ENCODE measurements at places on chromosomes 12 and 14.

DNA sequence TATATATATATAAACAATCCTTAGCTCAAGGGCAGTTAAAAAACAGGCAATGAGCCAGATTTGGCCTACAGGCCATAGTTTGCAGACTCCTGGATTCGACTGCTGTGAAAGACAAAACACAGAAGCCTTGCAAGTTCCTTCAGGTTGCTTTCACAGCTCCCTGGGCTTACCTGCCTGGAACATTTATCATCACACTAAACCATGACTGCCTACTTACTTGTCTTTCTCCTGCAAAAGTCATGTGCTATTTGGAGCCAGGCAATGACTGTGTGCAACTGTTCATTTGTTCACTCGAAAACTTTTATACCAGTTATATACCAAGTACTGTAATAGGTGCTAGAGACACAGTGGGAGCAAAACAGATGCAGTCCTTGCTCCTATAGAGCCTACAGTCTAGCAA lies 2.2 kb upstream of the RPS6KA5 start:
- no peak for DNase-seq

DNA sequence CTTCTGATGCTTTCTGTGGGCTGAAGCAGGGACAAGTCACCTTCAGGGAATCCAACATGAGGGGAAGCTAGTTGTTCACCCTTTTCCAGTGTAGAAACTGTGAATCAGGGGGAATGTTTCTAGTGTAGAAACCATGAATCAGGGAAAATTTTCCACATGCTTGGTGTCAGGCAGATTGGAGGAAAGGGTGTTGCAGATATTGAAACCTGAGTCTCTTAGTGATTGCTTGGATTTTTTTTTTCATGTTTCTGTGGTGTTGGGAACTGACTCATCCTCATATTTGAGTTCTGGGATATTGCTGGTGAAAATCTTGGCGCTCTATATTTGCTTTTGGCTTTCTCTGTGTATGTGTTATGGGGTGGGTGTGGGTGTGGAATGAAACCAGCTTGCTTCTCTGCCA lies 144.5 kb upstream of the FBXO33 start:
- DNase-seq: no peak

DNA sequence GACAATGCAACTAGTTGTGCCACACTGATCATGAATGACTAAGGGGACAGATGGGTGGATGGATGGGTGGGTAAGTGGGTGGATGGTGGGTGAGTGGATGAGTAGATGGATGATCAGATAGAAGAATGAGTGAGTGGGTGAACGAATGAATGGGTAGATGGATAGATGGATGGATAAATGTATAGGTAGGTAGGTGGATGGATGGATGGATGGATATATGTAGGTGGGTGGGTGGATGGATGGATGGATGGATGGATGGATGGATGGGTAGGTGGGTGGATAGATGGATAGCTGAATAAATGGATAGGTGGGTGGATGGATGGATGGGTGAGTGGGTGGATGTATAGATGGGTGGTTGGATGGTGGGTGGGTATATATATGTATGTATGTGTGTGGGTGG lies 348.8 kb upstream of the FKBP4 start:
- DNase-seq: no peak

DNA sequence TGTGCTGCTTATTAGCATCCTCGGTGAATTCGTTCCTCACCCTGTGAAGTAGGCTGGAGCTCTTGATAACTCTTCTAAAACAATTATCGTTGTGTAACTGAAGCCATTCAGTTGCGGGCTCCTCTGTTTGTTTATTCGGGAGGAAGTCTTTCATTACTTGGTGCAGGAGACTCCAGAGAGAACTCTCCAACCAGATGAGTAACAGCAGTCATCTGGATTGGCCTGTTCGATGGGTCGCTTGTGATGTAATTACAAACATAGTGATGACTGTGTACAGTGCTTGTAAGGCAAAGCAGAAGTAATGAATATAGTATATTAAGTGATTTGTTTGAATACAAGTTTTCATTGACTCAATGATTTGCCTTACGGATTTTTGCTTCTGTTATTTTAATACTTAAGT lies 10.9 kb downstream of the ATP6V0A2 start:
- DNase-seq: no peak

DNA sequence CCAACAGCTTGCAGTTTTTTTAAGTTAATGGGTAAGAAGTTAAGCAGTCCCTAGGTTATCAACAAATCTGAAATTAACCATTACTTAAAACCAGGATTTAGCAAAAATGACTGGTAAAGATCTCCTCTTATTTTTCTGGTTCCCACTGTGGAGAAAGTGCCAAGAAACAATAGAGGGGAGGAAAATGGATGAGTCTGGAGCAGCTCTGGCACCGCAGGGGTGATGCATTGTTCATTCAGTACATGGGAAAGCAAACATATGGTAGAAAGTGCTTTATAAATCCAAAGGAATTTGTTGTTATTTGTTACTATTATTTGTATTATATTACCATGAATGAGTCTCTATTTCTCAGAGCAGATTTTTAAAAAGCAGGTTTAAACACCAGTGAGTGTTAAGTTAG lies 92.2 kb downstream of the DYRK2 start:
- DNase-seq: no peak

GRCh38 chr14:101734246-101734847 lies 27.2 kb upstream of the PPP2R5C start:
- no peak for DNase-seq

GRCh38 chr12:79127271-79127751 lies 262.7 kb downstream of the SYT1 start:
- no peak for DNase-seq

- no peak for DNase-seq
Measured at GRCh38 chr12:51448618-51449256, 24.1 kb downstream of the SLC4A8 start.

- DNase-seq: no peak
Measured at GRCh38 chr12:45623940-45624339, 105.6 kb upstream of the ARID2 start.

GRCh38 chr14:100740196-100740825 lies 13.6 kb downstream of the DLK1 start:
- DNase-seq: no peak

DNA sequence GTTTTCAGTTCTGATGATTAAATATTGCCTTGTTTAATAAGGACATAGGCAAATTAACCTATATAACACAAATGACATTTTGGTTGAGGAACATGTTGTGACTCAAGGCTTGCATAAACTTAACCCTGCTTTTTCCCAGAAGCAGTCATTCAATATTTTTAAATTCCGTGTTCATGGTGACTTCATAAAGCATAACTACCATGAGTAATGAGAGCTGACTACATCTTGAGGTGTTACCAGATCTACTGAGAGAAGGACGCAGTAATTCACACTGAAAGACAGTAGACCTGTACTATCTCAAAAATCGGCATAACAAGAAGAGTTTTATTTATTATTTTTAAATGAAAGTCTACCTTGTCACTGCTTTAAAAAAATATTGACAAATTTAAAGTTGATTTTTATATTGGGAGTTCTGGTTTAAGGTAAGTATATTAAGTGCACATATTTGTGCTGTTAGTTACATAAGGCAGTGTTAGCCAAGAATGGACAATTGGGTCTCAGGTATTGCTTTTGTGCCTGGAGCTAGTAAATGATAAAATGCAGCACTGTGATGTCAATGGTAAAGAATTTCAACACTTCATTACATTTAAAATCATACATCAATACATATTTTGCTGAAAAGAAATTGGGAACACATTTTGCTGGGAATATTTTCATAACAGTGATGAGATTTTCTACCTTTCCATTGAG lies 1198.5 kb downstream of the FSCB start:
- DNase-seq: no peak

- no peak for DNase-seq
Measured at GRCh38 chr12:59452746-59453145, 143.1 kb upstream of the SLC16A7 start.

DNA sequence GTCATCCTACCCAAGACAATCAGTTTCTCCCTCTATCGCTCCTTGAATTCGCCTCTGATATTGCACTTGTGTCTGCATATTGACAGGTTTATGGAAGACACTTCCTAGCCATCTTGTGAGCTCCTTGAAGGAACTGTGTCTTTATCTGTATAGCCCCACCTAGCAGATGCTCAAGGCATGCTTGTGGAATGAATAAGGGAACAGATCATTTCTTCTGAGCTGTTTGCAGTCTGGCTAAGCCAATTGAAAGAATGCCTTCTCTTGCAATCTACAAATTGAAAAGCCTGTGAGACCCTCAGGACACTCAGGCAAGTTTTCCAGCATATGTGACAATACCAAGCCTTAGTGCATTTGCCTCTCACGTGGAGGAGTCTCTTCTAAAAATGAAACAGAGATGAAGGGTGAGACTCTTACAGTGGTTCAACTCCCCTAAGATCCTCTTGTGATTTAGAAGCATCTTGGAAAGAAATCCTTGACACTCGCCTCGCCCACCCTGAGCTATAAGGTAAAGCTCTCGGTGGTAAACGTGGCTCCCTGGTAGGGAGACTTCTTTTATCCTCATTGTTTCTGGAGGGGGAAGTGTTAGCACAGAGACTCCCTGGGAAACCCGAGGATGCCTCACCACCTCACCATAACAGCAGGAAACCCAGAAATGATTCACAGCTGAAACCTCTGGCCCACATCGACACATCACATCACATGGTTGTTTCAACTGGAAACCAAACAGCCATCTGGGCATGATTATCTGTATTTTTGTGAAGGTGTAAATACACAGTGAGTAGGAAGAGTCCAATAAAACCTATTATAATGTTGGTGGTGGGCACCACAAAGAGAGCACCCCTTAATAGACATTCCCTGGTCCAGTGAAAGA lies 112.3 kb upstream of the BCL2L14 start:
- no peak for DNase-seq

DNA sequence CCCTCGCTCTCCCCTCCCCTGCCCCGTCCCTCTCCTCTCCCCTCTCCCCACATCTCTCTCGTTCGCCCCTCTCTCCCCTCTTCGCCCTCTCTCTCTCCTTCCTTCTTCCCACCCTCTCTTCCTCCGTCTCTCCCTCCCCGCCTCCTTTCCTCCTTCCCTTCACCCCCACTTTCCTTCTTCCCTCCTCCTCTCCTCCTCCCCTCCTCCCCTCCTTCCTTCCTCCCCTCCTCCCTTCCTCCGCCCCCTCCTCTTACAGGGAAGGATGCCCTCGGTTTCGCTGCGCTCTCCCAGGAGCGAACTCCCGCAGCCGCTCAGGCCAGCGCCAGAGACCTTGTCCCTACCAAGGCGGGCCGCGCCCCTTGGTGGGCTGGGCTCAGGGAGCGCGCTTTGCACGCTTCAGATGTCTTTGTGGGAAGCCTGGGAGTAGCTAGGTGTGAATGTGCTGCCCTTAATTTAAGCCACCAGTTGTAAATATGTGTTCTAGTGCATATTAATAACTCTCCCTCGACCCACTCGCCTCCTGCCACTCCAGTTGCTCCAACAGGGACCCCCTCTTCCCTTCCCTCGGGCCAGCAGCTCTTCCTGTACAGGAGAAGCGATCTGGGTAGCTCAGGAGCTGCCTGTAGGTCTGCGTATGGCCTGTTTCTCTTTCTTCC lies 13.3 kb upstream of the MAP3K9 start:
- no peak for DNase-seq

GRCh38 chr14:38947343-38947742 lies 155.7 kb downstream of the SEC23A start:
- no peak for DNase-seq

GRCh38 chr14:85530626-85531025 lies 682 bp downstream of the FLRT2 start:
- DNase-seq: no peak

GRCh38 chr14:68094158-68094557 lies 274.6 kb downstream of the RAD51B start:
- DNase-seq: no peak

DNA sequence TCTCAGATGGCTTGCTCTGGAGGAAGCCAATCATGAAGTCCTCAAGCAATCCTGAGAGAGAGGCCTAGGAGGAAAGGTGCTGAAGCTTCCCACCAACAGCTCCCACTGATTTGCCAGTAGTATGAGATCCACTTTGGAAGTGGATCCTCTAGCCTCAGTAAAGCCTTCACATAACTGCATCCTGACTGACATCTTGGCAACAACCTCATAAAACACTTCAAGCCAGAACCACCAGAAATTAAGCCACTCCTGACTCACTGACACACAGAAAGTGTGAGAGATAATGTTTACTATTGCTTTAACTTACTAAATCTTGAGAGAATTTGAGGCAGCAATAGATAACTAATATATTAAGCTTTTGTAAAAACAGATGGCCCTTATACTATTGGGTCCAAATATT lies 11.7 kb upstream of the TMX1 start:
- DNase-seq: no peak

DNA sequence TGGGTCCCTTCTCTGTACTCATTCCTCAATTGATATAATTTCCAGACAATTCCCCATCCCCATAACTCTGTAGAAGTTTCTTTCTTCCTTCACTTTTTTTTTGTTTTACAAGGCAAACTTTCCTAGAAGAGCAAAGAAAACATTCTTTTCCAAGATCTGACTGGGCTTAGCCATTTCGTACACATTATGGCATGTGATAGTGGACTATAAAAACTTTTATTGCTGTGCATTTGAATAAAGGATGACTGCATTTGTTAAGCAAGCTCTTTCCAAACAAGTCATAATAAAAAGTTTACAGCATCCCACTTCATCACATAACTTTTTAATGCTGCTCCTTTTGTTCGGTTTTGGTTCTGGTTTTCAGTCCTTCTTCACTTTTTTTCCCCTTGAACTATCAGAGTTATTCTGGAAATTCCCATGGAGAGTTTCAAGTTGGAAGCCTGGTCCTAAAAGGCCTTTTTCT lies 231.0 kb upstream of the HMGA2 start:
- DNase-seq: no peak

GRCh38 chr14:103806805-103807204 lies 40.6 kb downstream of the PPP1R13B start:
- DNase-seq: no peak

- no peak for DNase-seq
Measured at GRCh38 chr14:91706996-91707395, 24.9 kb downstream of the CATSPERB start.

- no peak for DNase-seq
Measured at GRCh38 chr12:77847060-77847541, 16.4 kb downstream of the NAV3 start.

- DNase-seq: no peak
Measured at GRCh38 chr14:64701660-64702059, 2.6 kb upstream of the PLEKHG3 start.

GRCh38 chr14:24398653-24399446 lies at the start of gene NYNRIN:
Gene NYNRIN, plus strand, starts transcription at chr14:24399003. Its CDS starts 244 bp downstream, at chr14:24399247.
- no peak for DNase-seq

GRCh38 chr14:91866511-91867295 lies 633 bp downstream of the TC2N start:
- no peak for DNase-seq

DNA sequence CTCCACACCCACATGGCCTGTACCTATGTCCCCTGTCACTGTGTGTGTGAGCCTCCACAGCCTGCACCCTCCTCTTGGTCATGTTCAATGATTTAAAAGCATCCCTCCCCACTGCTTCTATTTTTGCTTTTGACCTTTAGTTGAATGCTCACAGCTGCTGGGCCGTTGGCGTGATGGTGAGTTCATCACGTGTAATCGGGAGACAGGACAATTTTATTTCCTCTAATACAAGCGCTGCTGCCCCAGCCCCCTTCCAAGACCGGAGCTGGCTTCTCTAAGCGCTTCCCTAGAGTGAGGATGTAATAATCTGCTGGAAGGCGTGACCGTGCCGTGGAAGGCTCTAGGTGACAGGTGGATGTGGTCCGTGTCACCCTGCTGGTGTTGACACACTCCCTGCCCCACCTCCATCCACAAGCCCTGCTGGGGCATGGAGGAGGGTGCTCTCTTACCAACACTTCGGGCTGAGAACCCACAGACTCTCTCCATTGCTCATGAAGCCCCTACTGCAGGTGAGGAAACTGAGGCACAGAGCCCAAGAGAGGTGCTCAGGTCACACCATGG lies 25.4 kb downstream of the CCDC85C start:
- no peak for DNase-seq

Data from stimulated activated CD4-positive, alpha-beta T cell treated with anti-CD3 and anti-CD28 coated beads, Interleukin-1b, Interleukin-23, amount 100 ng/mL, for 1 hour (primary cell).